Brain (organoid and tissue), 16 donors: ENCODE measurements at places on chromosomes 12 and 14. TPM values are rescaled to one million over a fixed set of nuclear protein-coding genes. Genes with fewer than 3 reads are reported as not detected.

The KRT77 gene
- not detected for polyA plus RNA-seq

The PLA2G1B gene
- polyA plus RNA-seq = not detected

The ITPK1 gene
- polyA plus RNA-seq = 168 TPM

The PROX2 gene
- not detected for polyA plus RNA-seq

The RBP5 gene
- 0.80 TPM for polyA plus RNA-seq

The ENDOU gene
- 0.80 TPM for polyA plus RNA-seq

The AMN gene
- polyA plus RNA-seq = 0.41 TPM
